ENCODE measurements at places on chromosomes 16 and 17. TPM values are rescaled to one million over a fixed set of nuclear protein-coding genes. Genes with fewer than 3 reads are reported as not detected.

- DNase-seq: peak; percentile 92
Observed at GRCh38 chr16:5033256-5034166, at the start of gene NAGPA. TSS of gene NAGPA (minus strand) at chr16:5033935. CDS start at chr16:5033914, 21 bp downstream.

- DNase-seq: no peak
Observed at GRCh38 chr16:3739636-3740035, 22.3 kb upstream of the TRAP1 start.

DNA sequence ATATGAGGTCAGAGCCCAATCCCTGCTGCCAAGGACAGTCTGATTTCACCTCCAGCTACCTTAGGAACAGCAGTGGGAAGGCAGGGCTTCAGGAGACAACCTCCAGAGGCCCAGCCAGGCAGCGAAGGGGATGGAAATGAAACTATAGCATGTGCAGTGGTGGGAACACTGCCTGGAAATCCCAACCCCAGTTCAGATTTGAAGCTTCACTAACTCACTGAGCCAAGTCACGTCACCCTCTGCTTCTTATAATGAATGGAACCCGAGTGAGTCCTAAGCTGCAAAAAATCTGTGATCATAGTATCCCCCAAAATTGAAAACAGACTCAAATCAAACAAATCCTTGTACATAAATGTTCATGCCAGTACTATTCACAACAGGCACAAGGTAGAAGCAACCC is 36.0 kb upstream of the SLC39A11 start:
- DNase-seq: no peak

DNA sequence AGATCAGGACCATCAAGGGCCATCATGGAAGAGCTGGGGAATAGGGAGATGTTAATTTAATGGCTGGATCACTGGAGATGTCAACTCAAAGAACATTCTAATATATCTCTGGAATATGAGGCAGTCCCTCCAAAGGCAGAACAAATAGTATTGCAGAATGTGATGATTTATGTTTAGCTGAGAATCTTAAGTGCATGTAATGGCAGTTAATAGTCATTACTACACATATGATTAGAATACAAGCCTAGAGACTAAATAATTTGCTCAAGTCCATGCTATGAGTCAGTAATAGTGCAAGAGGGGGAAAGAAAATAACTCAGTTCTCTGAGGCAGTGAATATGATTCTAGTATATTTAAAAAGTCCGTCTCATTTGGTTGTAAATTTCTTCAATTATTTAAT is 32.3 kb downstream of the SNTB2 start:
- DNase-seq: no peak

DNA sequence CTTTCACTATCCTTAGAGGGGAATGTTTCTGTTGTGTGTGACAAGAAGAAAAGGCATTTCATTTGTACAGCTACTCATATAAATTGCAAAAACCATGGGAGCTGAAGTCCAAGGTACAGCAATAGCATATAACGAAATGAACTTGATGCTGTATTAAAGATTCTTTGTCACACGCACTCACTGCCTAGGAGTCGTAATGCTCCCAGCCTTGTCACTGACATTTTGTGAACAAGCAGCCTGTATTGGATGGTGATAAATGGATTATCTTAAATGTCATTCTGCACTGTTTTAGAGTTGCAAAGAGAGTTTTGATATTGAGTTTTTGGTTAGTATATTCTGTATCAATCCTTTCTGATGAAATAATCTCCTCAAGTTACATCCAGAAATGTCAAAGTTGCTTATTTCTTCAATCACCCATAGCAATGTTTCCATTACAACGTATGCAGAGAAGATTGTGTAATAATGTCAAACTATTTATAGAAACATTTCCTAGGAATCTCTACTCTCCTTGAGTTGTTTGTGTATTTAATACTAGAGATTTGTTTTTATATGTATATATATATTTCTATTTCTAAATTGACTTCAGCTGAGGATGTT is 270.6 kb downstream of the FTO start:
- no peak for DNase-seq

GRCh38 chr16:19898924-19899604 is 14.4 kb upstream of the GPRC5B start:
- peak; percentile 90 for DNase-seq

- no peak for DNase-seq
Observed at GRCh38 chr17:21061158-21061835, 18.5 kb upstream of the USP22 start.

GRCh38 chr17:81334987-81335772 is 40.1 kb upstream of the SLC38A10 start:
- no peak for DNase-seq

DNA sequence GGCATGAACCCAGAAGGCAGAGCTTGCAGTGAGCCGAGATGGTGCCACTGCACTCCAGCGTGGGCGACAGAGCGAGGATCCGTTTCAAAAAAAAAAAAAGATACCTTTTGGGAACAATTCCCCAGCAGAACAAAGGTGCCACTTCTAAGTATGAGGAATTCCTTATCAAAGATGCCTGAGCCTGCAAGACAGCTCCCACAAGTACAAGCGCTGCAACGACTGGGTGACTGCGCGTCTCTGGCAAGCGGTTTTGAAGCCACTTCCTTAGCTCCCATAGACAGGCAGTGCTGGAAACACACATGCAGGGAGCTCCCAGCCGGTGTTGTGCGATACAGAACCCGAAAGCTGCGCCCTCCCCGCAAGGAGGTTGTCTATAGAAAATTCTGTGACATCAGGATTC is 60.5 kb downstream of the ADCY9 start:
- DNase-seq: no peak

GRCh38 chr16:13779676-13780075 is 140.3 kb upstream of the ERCC4 start:
- no peak for DNase-seq

DNA sequence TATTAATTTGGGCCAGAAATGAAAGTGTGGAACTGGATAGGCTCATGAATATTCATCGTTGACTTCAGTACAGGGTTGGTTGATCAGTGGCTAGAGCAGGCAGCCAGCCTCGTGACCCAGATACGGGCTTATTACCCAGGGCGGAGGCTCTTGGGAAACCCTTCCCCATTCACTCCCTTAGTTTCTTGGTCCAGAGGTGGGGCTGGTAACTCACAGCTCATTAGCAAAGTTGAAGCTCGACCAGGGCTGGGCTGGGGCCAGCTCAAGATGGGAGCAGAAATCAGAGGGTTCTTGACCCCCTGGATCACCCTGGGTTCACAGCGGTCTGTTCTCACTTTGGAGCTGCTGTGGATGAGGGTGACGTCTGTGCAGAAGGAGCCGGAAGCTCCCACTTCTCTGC is 44.6 kb upstream of the GSE1 start:
- DNase-seq: no peak

DNA sequence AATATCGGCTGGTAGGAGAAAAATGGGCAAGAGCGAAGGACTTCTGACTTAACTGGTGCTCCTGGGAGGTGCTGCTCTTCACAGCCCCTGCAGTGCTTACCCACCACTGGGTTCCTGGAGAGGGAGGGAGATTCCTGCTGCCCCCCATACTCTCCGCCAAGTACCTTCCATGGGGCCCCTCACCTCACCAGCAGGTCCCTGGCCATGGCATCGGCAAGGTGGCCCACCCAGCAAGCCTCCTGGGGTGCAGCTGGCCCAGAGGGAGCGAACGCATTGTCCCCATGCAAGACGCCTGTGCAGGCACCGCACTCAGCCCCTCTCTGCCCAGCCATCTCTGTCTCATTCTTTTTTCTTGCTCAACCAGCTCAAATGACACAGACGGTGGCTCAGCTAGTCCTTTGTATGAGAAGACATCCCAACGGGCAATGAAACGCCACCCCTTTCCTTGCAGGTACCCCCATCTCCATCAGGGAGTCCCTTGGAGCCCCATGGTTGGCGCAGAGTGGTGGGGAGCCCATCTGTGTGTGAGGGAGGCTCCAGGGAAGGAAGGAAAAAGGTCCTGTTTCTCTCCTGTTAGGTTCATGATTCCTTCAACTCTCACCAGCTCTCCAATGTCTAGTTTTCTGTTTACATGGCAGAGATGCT is 9.6 kb upstream of the ALDH3A1 start:
- DNase-seq: no peak

DNA sequence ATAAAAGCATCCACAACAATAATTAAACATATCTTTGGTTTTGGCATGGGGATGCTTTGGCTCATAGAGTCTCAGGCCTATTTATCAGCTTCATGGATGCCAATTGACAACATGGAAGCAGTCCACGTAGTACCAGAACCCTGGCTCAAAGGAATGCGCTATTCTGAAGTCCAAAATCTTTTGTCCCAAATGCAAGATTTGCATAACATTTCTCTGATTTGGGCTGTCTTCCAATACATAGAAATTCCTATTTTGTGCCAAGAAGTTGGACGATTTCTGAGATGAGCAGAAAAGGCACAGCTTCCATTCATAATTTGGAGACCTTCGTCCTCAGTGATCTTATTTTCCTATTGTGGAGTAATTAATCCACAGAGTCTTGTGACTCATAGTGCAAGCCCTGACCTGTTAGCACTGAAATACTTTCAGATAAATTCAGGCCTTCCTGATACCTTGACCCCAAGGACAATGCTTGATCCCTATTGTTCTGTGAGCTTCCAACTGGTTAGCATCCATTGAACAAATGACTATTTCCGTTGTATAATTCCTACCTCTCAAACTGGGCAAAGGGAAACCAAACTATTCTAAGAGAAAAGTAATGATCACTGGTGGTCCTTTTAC is 78.4 kb upstream of the CDH11 start:
- DNase-seq: no peak

DNA sequence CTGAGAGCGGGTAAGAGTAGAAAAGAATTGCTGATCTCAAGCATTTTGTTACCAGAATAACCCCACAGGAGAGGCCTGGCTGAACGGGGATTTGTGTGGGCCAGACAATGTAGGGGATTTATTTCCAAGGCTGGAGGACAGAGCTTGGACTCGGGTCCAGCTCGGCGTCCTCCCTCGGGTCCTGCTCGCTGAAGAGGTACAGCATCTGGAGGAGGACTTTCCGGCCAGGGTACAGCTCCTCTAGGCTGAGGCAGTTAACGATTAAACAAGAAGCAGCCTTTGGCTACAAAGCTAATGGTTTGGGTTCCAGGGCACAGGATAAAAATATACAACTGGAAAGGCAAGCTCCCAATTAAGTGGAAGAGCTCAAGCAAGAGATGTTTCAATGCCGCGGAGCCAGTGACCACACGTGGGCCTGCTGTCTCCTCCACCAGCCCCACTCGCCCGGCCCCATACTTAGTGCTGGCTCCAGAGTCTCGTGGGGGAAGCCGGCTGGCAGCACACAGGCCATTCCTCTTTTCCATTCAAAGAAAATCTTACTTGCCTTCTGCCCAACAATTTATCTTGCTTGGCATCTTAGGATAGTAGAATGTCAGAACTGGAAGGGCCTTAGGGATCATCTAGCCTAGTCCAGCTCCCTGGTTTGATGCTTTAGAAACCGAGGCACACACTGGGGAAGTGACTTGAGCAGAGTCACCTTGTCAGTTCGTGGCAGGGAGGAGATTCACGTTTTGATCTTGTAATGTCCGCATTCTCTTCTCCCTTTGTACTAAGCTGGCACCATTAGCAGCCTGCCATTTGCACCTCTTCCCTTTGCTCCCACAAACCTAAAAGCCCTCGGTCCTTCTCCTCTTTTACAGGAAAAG is 85.9 kb upstream of the TBX2 start:
- DNase-seq: no peak

DNA sequence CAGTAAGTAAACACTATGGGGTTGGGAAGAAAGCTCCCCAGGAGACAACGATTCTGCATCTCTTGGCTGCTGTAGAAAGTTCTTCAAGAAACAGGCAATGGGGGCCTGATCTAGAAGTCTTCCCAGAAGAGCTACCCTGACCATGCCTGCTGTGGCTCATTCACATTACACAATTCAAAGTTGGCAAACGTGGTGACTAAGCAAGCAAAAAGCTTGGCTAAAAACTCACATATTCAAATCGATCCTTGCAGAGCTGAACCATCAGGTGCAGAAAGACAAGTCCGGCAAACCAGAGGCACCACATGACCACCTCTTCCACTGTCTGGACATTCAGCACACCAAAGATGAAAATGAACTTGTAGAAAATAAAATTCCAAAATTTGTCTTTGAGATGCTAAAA is 16.1 kb downstream of the AMFR start:
- DNase-seq: no peak

DNA sequence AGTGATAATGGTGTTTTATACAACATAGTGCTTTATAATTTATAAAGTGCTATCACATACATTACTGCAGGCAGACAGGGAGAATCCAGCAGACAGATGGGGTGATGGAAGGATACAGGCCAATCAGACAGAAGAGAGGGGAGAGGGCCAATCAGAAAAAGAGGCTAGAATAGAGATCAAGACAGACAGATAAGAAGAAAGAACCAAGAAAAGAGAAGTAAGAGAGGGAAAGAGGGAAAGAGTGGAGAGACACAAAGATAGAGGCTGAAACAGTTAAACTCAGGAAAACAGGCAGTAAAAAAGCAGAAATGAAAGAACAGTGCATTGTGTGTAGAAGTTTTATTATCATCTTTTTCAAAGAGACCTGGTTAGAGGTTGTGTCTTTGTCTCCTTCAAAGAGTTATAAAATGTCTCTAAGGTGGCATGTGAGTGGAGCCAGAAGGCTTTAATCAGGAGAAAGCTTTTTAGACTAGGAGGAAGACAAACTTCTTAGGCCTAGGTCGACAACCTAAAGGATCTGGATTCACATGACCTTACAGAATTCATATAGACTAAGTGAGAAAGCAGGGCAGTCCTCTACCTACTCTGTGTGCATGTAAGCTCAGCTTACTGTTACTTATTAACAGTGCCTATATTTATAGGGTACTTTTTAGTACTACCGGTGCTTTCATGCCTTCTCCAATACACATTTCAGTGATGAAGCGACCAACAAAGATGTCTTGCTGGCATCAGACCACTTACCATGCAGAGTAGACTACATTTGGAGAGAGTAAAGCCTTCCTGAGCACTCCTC is 8.3 kb upstream of the CHD3 start:
- no peak for DNase-seq

DNA sequence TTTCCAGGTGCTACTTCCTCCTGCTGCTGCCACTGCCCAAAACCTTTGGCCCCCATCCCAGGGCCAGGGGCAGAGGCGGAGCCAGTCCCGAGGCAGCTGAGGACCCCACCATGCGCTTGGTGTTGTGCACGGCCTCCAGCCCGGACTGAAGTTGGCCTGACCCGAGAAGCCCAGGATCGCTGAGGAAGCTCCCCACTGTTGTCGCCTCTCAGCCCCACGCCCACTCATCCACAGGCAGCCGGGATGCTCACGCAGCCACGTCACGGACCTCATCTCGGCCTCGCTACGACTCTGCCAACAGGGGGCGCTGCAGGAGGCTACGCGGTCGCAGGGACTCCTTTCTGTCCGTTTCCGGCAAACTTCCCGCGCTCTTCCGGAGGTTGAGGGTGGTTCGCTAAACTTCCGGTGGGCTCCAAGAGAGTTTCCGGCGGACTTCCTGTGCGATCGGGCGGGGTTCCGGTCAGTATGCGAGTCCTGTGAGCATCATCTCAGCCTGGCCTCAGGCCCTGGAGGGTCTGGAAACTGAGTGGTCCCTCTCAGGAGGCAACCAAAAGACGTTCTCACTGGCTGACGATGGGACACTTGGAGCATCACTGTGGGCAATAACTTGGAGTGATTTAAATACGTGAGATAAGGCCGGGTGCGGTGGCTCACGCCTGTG is 12.4 kb downstream of the ZG16B start:
- peak; percentile 94 for DNase-seq

GRCh38 chr16:2004795-2005517 is 4.7 kb downstream of the ZNF598 start:
- no peak for DNase-seq

Gene FMNL1
- 5.6 TPM for polyA plus RNA-seq

Gene BCL6B
- 3.3 TPM for polyA plus RNA-seq

Gene ABCA10
- polyA plus RNA-seq: not detected

Gene ZNF75A
- 24.3 TPM for polyA plus RNA-seq

Gene TMEM100
- 0.52 TPM for polyA plus RNA-seq

Gene IRX3
- 2.3 TPM for polyA plus RNA-seq

Gene TEKT5
- not detected for polyA plus RNA-seq

Gene CD19
- 2.3 TPM for polyA plus RNA-seq

Gene TBC1D28
- not detected for polyA plus RNA-seq

Gene GJD3
- polyA plus RNA-seq: not detected

Gene MAF
- polyA plus RNA-seq: 0.92 TPM
